ENCODE measurements at places on chromosomes 13 and 19.
A peak's percentile ranks its signal among the peaks of the same experiment; 100 is the strongest.

- DNase-seq = no peak
Measured at GRCh38 chr13:98207416-98207815, 30.3 kb upstream of the RNF113B start.

- no peak for DNase-seq
Measured at GRCh38 chr13:113596321-113597200, 12.0 kb downstream of the TFDP1 start.

DNA sequence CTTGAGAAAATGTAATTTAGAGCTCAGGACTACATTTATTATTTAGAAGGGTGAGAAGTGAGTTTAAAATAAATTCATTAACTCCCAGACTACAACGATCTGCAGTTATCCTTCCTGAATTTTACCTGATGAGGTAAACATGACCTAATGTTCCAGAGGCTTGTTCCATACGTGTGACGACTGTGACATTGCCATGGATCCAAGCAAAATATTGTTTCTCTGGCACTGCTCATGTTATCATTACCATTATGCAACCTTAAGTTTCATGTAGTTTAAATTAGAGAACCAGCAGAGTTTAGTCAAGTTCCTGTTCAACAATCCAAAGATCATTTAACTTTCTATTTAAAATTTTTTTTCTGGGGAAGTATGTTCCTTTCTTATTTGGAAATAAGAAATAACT, 279.6 kb downstream of the KLF5 start:
- no peak for DNase-seq

- no peak for DNase-seq
Measured at GRCh38 chr19:2345794-2346663, 14.0 kb upstream of the TMPRSS9 start.

DNA sequence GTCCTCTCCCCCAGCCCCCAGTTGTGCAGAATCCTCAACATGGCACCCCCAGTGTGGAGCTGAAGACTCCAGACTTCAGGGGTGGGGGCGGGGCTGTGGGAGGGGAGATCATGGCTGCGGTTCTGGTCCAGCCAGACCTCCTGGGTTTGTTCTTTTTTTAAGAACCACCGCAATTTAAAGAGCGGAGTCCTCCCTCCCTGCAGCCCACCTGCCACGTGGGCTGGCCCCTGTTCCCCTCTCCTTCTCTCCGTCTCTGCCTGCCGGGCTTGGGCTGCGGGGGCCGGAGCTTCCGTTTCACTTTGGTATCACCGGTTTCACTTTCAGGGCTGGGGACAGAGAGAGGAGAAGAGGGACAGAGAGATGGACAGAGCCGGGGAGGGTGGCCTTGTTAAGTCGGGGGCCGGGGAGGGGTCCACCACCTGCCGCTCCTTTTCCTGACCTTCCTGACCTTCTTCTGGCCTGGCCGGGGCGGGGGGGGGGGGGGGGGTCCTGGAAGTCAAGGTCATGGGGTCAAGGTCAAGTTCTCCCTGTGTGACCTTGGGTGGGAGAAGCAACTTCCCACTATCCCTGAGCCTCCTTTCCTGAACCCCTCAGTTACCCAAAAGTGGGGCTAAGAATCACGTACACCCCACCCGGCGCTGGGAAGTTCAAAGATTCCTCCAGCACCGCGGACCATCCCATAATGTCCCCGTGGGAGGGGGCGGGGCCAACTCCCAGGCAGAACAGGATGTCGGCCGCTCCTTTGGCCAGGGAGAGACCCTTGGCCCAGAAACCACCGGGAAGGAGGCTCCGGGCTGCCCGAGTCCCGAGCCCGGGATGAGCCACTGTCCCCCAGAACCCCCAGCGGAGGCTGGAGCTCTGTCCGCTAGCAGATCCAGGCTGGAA, 11.3 kb upstream of the ZBTB7A start:
- DNase-seq = no peak

DNA sequence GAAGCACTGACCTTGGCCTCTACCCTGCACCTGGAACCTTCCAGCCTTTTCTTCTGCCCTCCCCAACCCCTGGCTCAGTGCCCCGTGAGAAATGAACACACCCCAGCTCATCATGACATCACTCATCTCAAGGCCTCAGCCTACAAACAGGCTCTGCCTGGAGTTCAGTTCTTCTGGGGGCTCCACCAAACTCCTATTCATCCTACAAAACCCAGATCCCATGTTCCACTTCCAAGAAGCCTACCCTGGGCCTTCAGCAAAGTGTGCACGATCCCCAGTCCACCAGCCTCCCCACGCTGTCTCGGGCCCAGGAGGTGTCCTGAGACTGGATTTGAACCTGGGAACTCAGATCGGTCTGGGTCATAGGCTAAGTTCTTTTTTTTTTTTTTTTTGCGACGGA, 9.0 kb upstream of the SHC2 start:
- DNase-seq = no peak

- no peak for DNase-seq
Measured at GRCh38 chr19:19524053-19524452, 4.7 kb upstream of the YJEFN3 start.

DNA sequence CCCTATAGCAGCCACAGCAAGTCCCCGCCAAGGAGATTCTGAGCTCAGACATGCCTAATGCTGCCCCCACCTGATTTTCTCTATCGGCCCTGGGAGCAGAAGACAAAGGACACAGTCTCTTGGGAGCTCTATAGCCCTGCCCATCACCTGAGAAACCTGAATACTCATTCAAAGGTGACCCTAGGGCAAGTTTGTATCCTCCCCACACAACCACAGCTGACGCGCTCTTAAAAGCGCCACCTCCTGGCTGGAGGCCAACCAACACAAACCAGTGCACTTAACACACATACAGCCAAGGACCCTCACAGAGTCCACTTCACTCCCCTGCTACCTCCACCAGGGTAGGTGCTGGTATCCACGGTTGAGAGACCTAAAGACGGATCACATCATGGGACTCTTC, 8.8 kb upstream of the IGFL4 start:
- no peak for DNase-seq

GRCh38 chr13:25231517-25231916, 55.8 kb downstream of the MTMR6 start:
- no peak for DNase-seq

DNA sequence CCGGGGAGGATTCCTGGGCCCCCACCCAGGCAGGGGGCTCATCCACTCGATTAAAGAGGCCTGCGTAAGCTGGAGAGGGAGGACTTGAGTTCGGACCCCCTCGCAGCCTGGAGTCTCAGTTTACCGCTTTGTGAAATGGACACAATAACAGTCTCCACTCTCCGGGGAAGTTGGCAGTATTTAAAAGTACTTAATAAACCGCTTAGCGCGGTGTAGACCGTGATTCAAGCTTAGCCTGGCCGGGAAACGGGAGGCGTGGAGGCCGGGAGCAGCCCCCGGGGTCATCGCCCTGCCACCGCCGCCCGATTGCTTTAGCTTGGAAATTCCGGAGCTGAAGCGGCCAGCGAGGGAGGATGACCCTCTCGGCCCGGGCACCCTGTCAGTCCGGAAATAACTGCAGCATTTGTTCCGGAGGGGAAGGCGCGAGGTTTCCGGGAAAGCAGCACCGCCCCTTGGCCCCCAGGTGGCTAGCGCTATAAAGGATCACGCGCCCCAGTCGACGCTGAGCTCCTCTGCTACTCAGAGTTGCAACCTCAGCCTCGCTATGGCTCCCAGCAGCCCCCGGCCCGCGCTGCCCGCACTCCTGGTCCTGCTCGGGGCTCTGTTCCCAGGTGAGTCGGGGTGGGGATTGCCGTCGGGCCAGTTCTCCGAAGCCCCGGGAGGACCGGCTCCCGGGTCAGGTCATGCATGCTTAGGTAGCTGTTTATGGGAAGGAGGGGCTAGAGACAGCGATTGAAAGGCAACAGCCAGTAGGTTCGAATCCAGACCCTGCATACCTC, at the start of gene ICAM1:
TSS of gene ICAM1 (plus strand) at position 505 of the 779 bp plus-strand sequence. CDS start at position 545, 40 bp downstream.
- DNase-seq = peak; percentile 63

DNA sequence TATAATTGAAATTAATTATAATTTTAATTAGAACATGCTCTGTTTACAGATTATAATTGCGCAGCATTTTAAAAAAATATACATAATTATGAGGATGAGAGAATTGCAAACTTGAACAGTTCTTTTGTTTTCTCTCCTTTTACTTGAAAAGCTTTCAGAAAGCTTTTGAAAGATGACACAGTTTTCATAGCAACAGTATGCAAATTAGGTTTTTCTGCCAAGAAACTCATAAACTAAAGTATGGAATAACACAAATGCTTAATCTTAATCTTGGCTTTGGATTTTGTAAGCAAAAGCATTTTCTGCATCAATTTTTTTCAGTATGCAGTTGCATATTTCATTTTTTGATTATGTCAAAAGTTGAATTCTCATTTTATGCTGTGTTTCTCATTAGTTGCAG, 32.8 kb upstream of the AKAP11 start:
- no peak for DNase-seq

DNA sequence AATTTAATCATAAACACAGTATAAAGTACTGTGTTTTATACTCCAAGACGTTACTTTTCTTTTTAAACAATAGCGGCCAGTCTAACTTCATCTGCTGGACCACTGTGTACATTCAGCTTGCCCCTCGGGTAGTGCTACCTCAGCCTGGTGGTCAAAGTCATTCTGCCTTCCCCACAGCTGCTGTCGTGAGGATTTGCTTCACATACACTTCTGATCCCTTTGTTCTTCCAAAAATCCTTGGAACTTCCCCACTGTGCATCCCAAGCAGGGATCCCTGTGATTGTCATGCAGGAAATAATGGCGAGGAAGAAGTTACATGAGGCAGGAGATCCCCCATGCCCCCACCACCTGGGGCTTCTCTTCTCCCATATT, 234.9 kb upstream of the STARD13 start:
- DNase-seq = no peak

DNA sequence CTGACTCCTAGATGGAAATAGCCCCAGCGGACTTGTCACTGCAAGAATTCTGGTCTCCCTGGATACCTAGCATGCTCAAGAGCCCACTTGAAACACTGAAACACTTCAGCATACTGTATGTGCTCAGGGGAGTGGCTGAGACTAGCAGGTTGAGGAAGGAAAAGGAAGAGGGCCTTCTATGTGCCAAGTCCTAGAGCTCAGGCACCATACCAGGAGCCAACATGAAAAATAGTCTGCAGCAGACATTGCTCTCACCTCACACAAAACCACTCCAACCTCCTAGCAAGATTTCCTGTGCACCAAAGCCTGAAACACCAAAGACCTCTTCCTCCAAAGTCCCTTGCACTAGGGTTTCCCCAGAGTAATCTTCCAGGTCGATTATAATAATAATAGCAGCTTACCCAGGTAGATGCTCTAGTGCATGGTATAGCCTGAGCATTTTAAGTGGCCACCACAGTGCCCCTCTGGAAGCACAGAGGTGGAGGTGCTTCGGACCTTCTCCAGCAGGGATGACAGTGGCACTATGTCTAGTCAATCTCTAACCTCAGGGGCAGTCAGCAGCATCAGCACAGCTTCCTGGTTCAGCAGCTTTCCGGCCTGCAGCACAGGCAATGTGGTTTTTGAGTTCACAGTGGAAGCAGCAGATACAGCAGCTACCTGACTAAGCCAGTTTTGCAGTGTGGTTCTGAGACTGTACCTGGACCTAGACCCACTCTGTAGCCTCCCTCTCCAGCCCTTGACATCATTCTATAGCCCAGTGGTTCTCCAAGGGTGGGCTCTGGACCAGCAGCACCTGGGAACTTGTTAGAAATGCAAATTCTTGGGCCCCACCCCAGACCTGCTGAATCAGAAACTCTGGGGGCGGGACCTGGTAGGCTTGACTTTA, 45.6 kb upstream of the UBE2L5 start:
- peak; percentile 22 for DNase-seq

DNA sequence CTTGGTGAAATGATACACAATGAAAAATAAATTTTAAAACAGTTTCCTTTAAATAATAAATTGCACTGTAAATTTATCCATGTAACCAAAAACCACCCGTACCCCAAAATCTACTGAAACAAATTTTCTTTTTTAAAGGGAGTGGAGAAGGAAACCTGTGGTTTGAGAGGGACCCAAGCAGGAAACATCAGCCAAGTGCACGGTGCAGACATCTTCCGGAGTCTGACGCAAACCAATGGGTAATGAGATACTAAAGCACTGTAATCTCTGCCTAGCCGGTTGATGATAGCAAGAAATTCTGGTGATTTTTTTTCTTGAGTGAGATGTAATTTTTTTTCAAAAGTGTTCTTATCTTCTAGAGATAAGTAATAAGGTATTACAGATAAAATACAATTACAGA, 115.4 kb downstream of the ABCC4 start:
- DNase-seq = no peak

- DNase-seq = no peak
Measured at GRCh38 chr13:99341969-99342722, 34.9 kb upstream of the GPR183 start.

- DNase-seq = no peak
Measured at GRCh38 chr19:11226716-11227166, 12.7 kb upstream of the ANGPTL8 start.

DNA sequence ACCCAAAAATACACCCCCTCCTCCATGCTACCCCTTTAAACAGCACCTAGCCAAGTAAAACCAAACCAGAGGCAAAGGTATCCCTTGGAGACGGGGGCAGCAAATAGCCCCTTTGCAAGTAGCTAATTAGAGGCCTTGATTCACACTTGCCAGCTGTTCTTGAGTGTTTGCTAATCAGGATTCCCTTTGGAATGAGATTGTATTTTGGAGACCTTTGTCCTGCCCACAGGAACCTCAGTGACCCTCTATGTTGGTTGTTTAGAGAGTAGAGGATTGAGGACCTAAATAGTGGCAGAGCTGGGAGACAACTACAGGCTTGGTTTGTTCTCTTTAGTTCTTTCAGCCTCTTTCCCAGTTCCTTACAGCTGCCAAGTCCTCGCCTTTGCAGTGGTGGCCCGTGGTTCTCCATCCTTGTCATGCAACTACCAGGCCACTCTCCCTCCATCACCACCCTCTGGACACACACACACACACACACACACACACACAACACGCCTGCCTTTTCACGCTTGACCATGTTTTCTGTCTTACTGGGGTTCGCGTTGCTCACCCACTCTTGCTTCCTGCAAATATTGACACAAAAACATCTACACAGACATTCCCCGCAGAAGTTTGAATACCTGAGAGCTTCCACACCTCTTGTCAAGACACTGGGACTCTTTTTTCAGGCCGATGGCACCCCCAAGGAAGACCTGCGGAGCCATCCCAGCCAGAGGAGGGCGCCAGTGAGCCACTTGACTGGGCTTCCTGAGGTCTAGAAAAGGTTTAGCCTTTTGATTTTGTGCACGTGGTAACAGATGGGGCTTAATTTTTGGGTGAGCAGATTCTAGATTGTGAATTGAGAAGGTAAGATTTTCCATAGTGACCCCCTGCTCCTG, 80.0 kb upstream of the GPR183 start:
- DNase-seq = peak; percentile 91
